ENCODE measurements at places on chromosomes 13 and 19.
A peak's percentile ranks its signal among the peaks of the same experiment; 100 is the strongest.

DNA sequence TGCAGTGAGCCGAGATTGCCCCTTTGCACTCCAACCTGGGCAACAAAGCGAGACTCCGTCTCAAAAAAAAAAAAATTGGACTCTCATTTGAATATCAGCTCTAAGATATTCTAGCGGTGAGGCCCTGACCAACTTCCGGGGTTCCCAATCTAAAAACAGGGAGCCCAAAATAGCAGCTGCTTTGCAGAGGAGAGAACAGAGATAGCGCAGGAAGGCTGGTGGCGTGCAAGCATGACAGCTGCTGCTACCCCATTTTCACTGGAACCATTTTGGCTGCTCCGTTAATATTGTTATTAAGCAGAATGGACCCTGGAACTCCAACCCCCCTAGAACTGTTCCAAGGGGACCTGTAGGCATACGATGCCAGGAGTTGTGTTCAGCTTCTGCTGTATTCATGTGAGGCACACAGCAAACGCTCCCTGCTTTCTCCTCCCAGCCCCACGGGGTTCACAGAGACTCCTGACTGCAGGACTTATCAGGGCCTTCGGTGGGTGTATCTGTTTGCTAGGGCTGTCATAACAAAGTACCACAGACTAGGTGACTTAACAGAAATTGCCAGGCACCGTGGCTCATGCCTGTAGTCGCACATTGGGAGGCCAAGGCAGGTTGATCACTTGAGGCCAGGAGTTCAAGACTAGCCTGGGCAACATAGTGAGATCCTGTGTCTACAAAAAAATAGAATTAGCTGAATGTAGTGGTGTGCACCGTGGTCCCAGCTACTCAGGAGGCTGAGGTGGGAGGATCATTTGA is 11.5 kb downstream of the STXBP2 start:
- DNase-seq: no peak

- DNase-seq: no peak
These were observed 29.9 kb upstream of the F7 start for GRCh38 chr13:113075711-113076110.

DNA sequence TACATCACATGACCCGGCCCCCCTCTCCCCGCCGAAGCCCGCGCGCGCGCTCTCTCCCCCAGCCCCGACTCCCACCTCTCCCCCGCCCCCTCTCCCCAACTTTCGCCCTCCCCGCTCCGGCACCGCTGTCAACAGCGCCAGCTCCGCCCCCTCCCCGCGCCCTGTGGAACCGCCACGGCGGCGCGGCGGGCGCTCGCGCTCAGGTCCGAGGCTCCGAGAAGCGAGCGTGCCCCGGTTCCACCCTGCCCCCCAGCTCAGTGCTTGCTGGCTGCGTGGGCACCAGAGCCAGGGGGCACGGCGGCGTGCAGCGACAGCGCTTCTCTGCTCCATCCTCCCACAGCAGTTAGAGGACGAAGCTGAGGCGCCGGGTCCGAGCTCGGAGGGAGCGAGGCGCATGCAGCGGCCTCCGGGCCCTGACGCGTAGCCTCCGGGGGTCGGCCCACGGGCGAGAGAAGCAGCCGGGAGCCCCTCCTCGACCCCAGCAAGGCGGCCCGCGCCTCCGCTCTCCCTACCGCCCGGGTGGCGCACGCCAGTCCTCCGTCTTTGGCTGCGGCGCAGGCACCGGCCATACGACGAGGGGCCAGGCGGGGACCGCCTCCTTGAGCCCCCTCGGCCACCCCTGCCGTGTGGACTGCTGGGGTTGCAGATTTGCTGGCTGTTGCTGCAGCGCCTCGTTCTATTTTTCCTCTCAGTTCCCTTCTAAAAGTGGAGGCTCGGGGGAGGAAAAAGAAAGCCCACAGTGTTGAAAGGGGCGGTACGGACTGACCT is 109.5 kb downstream of the KCNRG start:
- DNase-seq: peak; percentile 58

- DNase-seq: no peak
These were observed 236.5 kb downstream of the DCLK1 start for GRCh38 chr13:35894636-35895035.

DNA sequence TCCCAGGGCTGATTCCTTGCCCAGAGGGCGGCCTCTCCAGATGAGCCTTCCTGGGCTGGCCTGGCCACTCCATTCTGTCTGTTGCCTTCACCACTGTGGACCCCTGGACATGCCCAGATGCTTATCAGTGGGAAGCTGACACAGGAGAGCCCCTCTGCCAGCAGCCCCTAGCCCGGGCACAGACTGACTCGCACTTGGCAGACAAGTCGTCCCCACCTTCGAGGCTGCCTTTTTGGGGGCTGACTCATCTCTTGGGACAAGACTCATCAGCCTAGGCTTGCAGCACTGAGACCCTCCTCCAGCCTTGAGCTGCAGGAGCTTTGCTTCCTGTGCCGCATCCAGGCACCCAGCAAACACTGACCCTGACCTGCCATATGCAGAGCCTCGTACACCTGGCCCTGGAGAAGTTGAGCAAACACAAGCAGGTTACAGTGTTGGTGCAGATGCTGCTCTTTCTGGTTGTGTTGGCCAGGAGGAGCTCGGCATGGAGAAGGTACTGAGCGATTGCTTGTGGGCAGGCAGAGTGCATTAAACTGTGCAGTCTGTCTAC is 8.1 kb downstream of the CHST8 start:
- no peak for DNase-seq

DNA sequence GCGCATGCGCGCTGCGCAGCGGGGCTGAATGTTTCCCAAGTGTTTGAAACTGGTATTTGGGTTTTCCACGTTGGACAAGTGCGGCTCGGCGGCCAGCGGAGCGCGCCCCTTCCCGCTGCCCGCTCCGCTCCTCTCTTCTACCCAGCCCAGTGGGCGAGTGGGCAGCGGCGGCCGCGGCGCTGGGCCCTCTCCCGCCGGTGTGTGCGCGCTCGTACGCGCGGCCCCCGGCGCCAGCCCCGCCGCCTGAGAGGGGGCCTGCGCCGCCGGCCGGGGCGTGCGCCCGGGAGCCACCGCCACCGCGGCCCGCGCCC is at the start of gene ING1:
TSS of gene ING1 (plus strand) at position 59 of the 311 bp plus-strand sequence. CDS start 450 bp downstream, outside the sequence.
- no peak for DNase-seq

DNA sequence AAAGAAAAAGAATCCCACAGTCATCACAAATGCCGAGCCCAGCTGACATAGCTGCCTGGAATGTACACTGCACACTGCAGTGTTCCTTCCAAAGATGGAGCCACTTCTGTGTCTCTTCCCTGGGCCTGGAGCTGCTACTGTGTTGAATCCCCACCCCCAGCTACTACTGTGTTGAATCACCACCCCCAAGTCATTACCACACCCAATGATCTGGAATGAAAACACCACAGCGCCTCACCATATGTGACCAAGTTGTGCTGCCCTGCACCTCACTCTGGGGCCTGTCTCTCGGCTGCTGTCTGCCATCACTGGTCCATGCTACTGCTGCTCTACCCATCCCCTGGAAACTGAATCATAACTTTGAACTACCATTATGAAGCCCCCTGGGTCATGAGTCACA is 861.2 kb downstream of the UQCRFS1 start:
- no peak for DNase-seq

DNA sequence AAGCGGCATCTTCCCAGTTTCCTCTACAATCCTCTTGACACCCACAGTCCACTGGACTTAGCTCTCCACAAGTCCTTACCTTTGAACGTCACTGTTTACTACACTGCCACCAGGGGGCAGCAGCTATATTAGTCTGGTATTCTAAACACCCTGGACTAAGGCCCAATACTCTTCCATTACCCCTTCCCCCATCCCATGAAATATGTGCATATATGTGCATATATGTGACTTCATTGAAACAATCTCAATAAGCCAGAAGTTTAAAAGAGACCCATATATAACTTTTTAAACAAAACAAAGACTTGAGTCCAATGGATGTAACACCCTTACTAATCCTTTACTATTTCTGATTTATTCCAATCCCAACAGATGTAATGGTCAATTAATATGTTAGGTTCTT is 15.5 kb downstream of the GGACT start:
- peak; percentile 51 for DNase-seq

GRCh38 chr13:89832827-89833226 is 1514.7 kb upstream of the MIR17HG start:
- DNase-seq: peak; percentile 69

DNA sequence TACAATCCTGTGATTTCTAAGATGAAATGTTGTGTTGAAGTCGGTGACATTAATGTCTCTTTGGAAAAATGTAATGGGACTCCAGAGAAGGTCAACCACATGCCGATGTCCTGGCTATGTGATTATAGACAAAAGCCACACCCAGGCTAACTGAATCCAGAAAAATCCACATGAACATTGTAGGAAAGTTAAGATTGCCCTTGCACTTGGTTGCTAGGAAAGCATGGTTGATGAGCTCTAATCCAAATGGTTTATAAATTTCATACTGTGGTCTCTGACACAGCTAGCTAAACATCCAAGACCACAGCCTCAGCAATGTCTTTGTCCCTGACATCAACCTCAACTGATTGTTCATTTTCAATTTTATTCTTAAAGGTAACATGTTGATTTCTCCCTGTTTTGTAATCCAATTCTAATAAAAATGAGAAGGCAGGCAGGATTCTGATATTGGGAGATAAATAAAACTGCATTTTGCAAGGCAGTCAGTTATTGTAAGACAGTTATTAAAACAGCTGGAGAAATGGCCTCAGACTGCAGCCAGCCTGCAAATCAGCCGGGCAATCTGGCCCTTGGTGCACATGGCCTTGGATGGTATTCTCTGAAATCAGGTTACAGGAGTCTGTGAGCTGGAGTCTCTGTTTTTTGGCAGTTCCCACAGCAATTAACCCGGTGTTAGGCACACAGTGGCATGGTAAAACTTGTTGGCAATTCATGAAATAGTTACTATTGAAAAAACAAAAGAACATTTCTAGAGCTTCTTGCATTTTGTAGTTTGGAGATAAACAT is 93.9 kb downstream of the STARD13 start:
- peak; percentile 31 for DNase-seq

DNA sequence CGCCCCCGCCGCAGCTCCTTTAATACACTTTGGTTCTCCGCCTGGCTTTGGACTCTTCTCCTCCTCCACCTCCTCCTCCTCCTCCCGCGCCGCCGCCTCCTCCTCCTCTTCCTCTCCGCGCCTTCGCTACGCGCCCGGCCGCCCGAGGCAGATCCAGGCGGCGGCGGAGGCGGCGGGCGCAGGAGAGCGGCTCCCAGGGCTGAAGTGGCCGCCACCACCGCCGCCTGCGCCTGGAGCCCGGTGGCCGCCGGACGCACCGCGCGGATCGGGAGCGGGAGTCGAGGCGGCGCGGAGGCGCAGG is at the start of gene ZIC2:
TSS of gene ZIC2 (plus strand) at position 50 of the 301 bp plus-strand sequence. CDS start 281 bp downstream, outside the sequence.
- DNase-seq: no peak

DNA sequence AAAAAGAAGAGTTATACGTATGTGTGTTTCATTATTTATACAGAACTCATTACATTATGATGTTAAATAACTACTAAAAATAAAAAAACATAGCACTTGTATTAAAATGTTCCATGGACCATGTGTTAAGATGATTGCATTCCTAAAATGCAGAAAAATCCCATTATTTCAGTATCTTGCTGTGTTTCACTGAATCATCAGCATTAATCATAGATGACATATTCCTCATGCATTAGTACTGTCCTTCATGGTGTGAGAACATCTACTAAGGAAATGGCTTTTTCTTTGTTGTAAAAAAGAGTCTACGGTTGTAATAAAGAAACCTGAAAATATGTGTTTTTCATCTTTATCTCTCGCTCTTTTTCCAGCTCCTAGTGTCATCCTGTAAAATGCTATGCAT is 416.5 kb downstream of the FGF14 start:
- peak; percentile 44 for DNase-seq

GRCh38 chr13:100887729-100888151 is 213.1 kb upstream of the TMTC4 start:
- no peak for DNase-seq

- no peak for DNase-seq
These were observed 818.4 kb downstream of the DIAPH3 start for GRCh38 chr13:59345311-59345710.

- peak; percentile 21 for DNase-seq
These were observed 175.9 kb upstream of the TRPC4 start for GRCh38 chr13:38045278-38046048.

DNA sequence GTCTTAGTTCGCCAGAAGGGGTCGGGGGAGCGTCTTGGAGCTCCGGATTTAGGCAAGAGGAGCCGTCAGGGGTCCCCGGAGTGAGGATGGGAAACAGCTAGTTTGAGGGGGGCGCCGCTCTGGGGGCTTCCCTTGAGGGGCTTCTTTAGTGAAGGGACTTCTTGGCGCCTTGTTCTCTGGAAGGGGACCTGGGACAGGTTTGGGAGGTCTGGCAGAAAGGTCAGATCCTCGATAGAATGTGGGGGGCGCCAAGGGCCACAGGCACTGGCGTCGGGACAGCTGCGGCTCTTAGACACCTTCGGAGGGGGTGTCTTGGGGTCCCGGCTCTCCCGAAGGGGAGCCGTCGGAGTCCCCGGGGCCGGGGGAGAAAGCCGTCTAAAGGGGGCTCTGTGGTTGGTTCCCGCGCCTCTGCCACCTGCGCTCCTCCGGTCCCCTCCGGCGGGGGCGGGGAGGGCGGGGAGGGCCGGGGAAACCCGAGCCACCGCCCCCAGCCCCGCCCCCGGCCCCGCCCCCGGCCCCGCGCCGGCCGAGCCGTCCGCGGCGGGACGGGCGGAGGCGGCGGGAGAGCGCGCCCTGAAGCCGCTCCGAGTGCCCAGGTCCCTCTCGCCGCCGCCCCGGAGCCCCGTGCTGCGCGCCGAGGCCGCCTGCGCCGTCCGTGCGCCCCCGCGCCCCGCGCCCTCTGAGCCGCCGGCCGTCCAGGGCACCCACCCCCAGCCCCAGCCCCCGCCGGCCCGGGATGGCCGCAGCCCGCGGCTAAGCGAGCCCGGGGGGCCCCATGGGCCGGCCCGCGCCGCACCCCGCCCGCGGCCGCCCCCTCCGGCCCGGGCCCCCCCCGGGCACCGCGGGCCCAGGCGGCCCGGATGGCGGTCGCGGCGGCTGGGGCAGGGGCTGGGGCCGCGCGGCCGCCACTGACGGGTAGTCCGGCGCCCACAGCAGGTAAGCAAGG is at the start of gene NRTN:
TSS of gene NRTN (plus strand) at position 552 of the 946 bp plus-strand sequence. CDS start 19,099 bp downstream, outside the sequence.
- DNase-seq: no peak

- no peak for DNase-seq
These were observed 1.0 kb upstream of the TM6SF2 start for GRCh38 chr19:19274146-19274545.

DNA sequence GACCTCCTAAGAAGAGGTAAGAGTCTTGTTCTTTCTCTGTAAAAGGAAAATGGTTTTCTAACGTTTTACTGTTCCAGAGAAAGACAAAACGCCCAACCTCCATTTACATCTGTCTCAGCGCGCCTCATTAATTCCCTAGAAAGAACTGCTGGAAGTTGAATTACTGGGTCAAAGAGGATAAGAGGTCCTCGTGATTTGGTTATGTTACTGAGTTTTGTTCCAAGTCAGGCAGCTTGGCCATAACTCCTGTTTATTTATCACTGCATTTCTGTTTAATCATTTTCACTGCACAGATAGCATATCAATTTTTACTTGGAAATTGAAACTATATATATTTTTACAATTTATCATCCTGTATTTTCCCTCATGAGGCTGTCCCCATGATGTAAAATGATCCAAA is 112.9 kb upstream of the PEG3 start:
- DNase-seq: no peak

All from kidney glomerular epithelial cell (primary cell).